ENCODE measurements at places on chromosomes 1 and 21.

- no peak for DNase-seq
Observed at GRCh38 chr1:48807554-48808260, 31.0 kb upstream of the BEND5 start.

- DNase-seq = peak; percentile 52
Observed at GRCh38 chr1:87148661-87149060, 180.0 kb upstream of the LMO4 start.

DNA sequence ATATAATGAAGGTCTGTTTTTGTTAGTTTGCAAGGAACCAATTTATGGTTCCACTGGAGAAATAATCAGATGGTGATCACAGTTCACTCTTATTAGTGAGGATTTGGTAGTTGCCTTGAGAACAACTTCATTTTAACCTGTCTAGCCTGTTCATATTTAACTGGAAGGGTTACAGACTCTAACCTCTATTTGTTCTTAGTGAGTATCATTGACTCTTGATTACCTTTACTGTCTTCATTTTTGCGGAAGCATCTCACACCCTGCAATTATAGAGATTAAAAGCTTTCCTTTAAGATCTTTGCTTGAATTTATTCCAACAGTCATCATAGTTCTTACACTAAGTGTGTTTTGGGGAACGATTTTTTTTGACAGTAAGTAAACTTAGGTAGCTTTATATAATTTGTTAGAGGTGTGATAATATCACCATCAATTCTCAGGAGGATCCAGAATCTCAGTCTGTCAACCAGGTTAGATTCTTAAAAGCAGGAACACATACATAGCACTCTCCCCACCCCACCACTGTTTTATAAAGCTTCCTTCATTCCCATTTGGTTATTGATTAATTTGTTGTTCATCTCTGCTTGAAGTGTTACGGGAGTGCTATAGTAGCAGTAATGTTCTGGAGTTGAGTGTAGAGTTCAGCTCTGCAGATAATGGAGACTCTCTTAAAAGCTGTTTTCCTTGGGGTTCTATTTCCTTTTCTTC is 30.1 kb downstream of the B3GALT2 start:
- DNase-seq = no peak

GRCh38 chr1:155125511-155125945 is 2.1 kb upstream of the EFNA1 start:
- no peak for DNase-seq

DNA sequence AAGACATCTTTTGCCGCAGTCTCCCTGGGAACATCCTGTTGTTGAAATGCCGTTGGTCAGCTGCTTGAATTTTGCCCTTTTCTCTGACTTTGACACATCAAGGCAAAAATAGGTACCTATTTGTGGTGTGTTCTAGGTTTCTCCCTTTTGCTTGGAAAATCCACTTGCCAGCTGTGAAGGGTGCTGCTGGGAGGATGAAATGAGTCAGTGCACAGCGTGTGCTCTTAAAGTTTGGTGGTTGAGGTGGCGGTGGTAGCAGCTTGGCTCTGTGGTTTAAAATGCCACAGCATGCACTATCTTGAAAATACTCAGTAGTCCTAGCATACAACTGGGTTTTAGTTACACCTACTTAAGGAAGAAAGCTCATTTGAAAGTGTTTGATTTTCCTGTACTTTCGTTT is 183.8 kb downstream of the DHRS3 start:
- DNase-seq = no peak

GRCh38 chr1:248792342-248792741 is 33.4 kb downstream of the SH3BP5L start:
- peak; percentile 78 for DNase-seq

DNA sequence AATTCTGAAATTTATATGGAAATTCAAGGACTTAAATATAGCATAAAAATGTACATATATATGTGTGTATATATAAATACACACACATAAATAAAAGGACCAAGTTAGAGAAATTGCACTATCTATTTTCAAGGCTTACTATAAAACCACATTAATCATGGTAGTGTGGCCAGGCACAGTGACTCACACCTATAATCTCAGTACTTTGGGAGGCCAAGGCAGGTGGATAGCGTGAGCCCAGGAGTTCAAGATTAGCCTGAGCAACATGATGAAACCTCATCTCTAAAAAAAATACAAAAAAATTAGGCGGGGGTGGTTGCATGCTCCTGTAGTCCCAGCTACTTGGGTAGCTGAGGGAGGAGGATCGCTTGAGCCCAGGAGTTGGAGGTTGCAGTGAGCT is 171.4 kb upstream of the GORAB start:
- no peak for DNase-seq

GRCh38 chr1:61171974-61172373 is 89.6 kb downstream of the NFIA start:
- DNase-seq = no peak

GRCh38 chr1:19484338-19484797 is 971 bp downstream of the CAPZB start:
- no peak for DNase-seq

All from inflammatory macrophage (primary cell).